ENCODE measurements at places on chromosomes 6 and 20.

GRCh38 chr20:57414867-57415592 lies 23.8 kb downstream of the RBM38 start:
- DNase-seq: peak; percentile 50

- DNase-seq: no peak
Observed at GRCh38 chr6:158121335-158121734, 46.7 kb downstream of the SERAC1 start.

DNA sequence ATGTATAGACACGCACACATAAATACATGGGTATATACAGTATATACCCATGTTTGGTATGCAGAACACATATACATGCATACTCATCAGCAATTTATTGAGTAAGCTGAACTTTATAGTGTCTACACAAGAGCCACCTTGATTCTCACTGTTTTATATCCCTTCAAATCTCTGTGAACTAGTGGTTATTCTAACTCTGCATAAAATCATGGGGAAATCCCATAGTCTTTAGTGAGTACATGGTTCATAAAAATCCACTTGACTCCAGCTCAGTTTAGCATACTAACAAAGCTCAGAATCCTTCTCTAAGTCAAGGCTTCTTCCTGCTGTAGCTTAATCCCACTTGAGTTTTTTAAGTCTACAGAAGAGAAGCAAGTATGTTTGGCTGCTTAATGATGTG lies 104.1 kb downstream of the THEMIS start:
- no peak for DNase-seq

DNA sequence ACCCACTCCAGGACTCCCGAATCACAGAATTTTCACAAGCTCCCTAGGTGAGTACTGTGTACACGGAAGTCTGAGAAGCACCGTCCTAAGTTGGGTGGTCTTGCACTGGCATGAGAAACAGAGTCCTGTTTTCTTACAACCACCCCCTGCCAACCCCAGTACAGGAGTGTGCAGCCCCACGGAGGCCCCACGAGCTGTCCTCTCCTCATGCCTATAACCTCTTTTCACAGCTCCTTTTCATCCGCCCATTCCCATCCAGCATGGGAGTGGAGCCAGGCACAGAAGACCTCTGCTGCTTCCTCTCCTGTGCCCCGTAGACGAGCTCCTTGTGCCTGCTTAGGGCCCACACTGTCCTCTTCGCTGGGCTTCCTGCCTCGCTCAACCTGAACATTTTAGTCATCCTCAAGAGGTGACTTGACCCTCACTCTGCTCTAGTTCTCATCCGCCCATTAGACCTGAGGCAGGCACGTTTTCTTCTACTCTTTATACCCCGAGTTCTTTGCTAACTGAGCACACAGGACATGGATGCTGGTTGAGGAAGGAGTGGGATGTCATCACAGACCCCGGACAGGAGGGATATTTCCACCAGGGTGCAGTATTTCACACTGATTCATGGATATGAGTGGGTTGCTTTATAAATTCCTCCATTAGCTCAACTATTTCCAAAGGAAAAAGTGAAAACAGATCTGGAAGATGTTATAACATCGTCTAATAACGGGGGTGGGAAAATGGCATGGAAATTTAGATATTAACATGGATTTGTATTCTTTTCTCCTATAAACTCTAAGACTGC lies 160.5 kb downstream of the TTLL2 start:
- no peak for DNase-seq

- DNase-seq: no peak
Observed at GRCh38 chr6:169172456-169172855, 81.2 kb downstream of the THBS2 start.

- DNase-seq: no peak
Observed at GRCh38 chr20:58131551-58132142, 96.8 kb downstream of the ANKRD60 start.

- no peak for DNase-seq
Observed at GRCh38 chr6:169495601-169496000, 206.2 kb downstream of the WDR27 start.

DNA sequence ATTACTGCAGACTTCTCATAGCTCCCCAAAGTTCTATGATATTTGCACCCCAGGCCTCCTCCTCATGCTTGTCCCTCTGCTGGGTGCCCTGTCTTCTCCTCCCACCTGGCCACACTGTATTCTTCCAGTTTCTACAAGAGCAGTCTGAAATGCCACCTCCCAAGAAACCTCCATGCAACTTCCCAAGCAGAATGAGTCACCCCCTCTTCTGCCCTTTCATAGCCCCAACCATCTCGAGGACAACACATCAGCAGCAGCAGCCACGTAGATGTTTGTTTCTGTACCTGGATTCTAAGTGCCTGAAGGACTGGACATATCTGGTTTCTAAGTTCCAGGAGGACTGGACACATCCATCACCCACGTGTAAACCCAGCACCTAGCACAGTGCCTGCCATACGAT lies 6.6 kb upstream of the ULBP2 start:
- DNase-seq: peak; percentile 27

GRCh38 chr6:163872335-163872734 lies 457.8 kb downstream of the QKI start:
- DNase-seq: no peak

DNA sequence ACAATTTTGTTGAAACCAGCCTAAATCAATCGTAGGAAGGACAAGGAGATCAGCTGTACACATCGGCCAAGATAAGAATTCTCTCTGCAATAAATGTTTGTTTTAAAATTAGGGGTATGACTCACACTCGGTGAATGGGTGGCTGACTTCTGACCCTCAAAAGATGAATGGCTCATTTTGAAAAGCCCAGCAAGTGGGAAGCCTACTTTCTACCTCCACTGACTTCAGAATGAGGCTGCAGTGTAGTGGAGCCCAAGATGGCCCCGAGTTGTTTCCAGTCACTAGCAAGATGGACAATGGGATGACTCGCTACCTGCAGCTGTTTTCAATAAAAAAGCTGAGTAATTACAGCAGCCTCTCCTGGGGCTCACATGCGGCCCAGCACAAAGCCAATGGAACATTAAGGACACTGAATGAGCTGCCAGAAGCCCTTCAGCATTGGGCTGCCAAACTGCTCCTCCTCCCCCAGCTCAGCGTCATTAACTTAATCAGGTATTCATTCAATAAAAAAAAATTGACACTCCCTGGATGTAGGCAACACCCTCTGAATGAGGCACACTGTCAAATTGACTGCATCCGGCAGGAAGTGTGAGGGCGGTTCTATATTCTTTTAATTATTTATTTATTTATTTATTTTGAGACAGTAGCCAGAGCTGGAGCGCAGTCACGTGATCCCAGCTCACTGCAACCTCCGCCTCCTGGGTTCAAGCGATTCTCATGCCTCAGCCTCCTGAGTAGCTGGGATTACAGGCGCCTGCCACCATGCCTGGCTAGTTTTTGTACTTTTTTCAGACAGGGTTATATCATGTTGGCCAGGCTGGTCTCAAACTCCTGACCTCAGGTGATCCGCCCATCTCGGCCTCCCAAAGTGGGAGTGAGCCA lies 107.3 kb downstream of the GMPR start:
- DNase-seq: no peak

DNA sequence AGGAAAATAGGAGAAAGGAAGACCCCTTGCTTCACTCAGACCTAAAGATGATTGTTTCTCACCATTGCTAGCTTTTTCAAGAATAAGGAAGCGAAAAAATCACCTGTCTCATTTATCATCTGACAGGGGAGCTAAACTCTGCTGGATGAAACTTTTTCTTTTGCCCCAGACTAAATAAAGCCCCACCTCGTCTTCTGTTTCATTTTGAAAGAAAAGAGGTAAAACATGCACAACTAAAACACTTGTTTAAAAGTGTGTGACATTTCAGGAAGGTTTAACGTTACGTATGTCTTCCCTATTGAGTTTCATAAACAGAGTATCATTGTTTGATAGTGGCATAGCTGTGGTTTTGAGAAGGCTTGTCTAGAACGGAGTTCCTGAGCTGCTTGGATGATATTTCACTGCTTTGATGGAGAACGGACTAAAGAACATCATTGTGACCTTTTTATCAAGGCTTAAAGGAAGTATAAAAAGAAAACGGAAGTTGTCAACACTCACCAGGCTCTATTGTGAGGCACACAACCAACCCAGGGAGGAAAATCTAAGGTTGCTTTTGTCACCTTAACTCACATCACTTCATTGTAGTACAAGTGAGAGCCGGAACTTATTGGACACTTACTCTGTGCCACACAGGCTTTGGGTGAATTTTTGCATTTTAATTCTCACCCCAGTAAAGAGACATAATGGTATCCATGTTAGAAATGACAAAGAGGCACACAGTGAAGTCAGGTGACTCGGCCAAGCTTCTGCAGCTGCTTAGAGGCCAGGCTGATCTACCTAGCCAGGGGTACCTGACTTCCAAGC lies 29.5 kb downstream of the TSHZ2 start:
- DNase-seq: no peak

GRCh38 chr20:56187534-56188165 lies 60.9 kb upstream of the MC3R start:
- no peak for DNase-seq

GRCh38 chr20:13336308-13337089 lies 115.4 kb downstream of the ISM1 start:
- DNase-seq: no peak

DNA sequence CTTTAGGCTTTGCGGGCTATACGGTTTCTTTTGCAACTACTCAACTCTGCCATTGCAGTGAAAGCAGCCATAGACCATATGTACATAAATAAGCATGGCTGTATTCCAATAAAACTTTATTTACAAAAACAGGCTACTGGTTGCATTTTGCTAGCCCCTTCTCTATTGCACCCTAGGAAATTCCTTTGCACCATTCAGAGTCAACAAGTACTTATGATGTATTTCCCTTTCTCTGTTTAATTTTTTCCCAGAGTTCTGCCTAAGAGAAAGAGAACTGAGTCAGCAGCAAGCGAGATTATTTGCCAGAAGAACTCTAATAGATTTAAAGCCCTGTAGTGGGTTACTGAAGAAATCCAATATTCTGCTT lies 33.8 kb downstream of the ADGRF1 start:
- DNase-seq: no peak

GRCh38 chr20:58179432-58180099 lies 48.9 kb downstream of the ANKRD60 start:
- DNase-seq: peak; percentile 85

DNA sequence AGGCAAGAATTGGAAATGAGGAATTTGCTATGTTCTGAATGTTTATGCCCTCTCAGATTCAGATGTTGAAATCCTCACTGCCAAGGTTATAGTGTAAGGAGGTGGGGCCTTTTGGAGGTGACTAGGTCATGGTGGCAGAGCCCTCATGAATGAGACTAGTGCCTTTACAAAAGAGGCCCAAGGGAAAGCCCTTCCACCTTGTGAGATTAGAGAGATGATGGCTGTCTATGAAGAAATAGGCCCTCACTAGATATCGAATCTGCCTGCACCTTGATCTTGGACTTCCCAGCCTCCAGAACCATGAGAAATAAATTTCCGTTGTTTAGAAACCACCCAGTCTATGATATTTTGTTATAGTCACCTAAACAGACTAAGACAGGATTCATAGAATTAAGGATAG lies 10.4 kb downstream of the ASIP start:
- DNase-seq: no peak

GRCh38 chr20:4435225-4435624 lies 286.5 kb upstream of the PRND start:
- DNase-seq: no peak

- DNase-seq: no peak
Observed at GRCh38 chr6:167770291-167770955, 56.3 kb upstream of the AFDN start.

DNA sequence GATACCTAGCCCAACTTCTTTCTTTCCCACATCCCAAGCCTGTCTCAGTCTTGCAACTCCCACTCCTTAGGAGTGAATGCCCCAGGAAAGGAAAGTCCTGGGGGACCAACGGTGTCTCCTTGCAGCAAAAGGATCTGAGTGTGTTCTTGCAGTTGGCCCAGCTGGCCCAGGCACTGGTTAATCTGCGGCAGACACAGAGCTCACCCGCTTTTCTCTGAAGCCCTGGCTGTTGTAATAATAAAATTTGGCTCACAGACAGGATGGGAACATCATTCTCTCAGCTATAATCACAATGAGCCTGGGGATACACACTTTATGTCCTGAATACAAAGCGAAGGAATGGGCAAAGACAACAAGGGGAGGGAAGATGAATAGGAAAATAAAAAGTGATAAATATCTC lies 287.0 kb upstream of the PRND start:
- DNase-seq: no peak

GRCh38 chr6:33694401-33694931 lies 17.0 kb downstream of the UQCC2 start:
- no peak for DNase-seq

GRCh38 chr6:36104836-36105235 lies 25.5 kb upstream of the MAPK13 start:
- DNase-seq: no peak

GRCh38 chr6:136016228-136017225 lies 165.0 kb downstream of the PDE7B start:
- DNase-seq: no peak

- DNase-seq: no peak
Observed at GRCh38 chr20:23656372-23656771, 18.6 kb upstream of the CST3 start.

DNA sequence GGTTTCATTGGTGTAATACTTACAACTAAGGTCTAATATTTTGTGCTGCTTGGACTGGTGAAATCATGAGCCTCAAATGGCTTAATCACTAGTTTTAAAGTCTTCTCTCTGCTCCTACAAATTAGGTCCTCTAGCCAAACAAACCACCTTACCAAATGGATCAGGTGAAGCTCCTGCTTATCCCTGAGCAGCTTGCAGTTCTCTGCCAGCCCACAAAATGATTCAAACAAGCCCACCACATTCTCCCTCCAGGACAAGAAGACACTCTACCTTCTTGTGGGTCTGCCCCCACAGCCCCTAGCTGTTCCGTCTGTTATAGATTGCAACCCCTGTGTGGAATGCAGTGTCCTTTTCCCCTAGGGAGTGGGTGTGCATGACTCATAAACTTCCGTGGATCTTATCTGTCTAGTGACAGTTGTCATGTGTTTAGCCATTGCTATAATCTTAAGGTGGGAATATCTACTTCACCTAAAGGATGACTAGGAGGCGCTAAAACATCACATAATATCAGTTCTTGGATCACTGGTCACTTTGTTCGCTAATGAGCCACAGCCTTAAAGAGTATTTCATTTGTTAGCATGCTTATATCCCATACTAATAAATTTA lies 940.5 kb upstream of the MANEA start:
- peak; percentile 66 for DNase-seq

DNA sequence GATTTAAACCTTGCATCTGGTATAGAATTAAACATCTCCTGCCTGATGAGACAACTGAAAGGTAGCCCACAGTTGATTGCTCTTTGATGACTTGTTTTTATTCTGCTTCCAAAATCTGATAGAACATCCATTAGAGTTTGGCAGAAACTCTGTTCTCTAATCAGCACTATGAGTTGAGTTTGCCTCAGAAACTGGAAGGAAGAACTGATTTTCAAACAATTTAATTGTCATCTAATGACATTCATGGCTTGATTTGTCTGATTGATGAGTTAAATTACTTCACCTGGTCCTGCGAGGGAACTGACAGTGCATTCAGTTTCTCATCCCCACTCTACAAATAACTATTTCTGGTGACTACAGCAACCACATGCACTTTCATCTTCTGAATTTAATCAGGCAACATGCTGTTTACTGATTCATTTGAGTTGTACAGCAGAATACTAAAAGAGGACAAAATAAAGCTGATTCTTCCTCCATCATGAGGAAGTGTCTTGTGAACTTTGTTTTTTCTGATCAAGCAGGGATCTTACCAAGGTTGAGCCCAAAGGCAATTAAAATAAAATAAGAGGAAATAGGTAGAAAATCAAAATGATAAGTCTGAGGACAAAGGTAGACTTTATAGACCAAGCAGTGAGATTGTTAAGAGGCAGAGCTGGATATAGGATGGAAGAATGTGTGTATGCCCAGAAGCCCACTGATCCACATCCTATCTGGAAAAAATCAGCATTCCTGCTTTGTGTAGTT lies 15.7 kb upstream of the MRAP2 start:
- DNase-seq: no peak
